ENCODE measurements at places on chromosomes 1 and 21.

DNA sequence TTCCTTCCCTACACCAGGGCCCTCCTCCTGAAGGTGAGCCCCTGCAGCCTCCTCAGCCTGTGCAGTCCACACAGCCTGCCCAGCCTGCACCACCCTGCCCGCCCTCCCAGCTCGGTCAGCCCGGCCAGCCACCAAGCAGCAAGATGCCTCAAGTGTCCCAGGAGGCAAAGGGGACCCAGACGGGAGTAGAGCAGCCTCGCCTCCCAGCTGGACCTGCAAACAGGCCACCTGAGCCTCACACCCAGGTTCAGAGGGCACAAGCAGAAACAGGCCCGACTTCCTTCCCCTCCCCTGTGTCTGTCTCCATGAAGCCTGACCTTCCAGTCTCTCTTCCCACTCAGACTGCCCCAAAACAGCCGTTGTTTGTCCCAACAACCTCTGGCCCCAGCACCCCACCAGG, 38.8 kb downstream of the ZBTB17 start:
- DNase-seq, result no peak

- no peak for DNase-seq
Observed at GRCh38 chr21:46594276-46594675, 10.6 kb downstream of the S100B start.

- DNase-seq, result no peak
Observed at GRCh38 chr1:52424231-52424636, 19.8 kb downstream of the PRPF38A start.

DNA sequence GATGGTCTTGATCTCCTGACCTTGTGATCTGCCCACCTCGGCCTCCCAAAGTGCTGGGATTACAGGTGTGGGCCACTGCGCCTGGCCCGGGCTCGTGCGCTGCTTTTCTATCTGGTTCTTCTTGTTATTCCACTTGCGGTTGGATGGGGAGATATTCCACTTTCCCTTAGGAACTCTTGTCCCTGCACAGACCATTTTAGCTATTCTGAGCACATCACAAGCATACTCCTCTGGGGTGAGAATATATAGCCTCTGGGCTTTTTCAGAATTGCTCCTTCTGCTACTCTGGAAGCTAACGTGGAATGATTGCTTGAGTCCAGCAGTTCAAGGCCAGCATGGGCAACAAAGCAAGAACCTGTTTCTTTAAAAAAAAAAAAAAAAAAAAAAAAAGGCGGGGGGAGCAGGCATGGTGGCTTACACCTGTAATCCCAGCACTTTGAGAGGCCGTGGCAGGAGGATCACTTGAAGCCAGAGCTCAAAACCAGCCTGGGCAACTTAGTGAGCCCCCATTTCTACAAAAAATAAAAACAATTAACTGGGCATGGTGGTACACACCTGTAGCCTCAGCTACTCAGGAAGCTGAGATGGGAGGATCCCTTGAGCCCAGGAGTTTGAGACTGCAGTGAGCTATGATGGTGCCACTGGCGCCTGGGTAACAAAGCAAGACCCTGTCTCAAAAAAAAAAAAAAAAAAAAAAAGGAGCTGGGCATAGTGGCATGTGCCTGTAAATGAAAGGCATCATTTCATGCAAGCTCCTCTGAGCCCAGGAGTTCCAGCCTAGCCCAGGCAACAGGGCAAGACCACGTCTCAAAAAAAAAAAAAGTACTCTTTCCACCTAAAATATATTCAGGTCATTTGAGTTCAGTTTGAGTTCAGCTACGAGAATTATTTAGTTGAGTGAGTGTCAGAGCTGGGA, 11.8 kb upstream of the PGD start:
- DNase-seq, result no peak

DNA sequence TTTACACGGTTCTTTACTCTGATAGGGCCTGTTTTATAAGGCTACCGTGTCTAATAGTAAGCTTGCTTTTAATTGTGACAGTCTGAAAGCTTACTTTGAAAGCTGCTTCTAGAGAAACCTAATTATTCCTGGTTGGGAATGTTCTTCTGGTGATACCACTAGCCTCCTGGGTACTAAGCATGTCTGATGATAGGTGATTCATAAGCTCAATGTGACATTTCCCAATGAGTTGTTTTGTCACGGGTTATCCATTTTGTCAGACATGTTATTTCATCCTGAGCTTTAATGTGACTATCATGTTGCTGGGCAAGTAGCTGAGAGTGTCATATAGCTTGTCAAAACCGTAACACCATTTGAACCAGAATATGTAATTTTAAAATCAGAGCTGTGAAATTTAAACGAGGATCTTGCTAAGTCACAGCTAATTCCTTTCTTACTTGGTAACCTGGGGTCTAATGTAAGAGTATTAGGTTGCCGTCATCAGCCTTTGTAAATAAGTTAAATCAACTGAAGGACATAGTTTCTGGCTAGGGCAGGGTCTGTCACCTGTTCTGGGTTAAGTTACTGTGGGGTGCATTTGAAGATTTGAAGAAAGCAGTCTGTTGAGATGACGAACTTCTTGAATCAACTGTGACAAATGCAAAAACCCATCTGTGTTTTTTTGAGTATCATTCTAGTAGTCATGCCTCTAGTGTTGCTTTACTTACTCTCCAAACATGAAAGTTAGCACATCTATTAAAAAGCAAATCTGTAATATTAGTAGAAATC, 529.2 kb downstream of the USP25 start:
- DNase-seq, result no peak

Data from A549 (cell line).